ENCODE measurements at places on chromosomes 6 and 20.

DNA sequence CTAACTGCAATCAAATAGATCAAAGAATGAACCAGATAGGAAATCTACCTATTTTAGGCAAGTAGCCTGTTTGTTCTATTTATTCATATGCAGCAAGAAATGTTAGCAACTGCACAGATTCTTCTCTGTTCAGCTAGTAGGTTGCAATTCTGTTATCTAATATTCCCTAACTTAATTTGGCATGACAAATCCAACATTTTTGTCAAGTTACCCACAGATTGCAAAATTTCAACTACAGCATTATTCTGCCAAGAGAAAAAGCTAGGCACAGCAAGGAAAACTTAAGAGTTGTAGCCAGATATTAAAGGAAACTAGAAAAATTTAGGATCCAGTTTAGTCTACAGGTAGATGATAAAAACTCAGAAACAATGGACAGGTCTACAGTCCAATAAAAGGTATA, 104.4 kb upstream of the SYNCRIP start:
- DNase-seq, result no peak

DNA sequence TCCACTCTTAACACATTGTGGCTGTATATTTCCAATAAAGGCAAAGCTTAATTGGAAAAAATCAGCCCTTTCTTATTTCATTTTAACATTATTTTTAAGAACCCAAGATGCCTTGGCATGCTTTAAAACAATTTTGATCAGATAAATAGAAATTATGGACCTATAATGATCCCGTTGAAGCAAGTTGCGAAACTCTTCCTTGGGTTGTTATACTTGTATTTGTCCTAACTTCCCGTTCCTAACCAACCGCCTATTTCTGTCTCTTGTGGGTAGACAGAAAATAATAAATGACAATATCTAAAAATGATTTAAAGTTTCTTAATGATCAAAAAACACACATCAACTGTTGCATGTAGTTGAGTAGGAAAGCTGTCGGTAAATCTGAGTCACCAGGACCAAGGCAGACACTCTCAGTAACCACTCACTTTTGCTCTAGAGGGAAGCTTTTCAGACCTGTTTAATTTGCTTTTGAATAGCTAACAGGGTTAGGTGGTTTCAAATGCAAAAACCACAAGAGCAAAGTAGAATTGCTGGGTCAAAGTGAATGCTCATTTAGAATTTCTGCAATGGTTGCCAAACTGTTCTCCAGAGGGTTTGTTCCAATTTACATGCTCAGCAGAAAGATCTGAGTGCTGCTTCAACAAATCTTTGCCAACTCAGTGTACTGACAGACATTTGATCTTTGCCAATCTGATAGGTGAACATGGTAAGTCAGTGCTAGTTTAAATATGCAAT, 34.2 kb upstream of the KCNK5 start:
- no peak for DNase-seq

DNA sequence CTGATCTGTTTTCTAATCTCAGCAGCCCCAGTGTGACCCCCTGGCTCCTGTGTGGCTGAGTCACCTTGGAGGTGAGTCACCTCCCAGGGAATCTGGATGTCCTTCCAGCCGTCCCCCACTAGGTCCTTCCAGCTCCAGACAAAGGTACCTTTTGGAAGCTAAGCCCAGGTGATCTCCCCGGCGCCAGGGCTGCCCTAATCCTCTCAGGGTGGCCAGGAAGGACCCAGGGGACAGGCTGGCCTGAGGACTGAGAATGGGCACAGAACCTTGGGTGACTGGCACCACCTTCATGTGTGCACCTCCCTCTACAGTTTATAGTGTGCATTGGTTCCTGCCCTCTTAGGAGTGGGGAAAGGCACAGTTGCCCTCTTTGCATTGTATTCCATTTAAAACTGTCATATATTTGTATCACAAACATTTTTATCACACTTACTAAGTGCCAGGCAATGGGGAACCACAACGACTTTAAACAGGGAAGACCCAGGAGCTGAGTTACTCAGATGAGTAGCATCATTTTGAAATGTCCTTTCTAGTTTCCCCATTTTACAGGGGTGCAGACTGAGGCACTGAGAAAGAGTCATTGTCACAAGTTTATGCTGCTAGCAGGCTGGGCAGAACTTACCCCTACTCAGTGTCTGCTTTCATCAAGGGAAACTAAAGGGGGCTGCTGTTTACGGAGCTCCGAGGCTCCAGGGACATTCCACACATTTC, 2.6 kb upstream of the BPIFB4 start:
- no peak for DNase-seq

DNA sequence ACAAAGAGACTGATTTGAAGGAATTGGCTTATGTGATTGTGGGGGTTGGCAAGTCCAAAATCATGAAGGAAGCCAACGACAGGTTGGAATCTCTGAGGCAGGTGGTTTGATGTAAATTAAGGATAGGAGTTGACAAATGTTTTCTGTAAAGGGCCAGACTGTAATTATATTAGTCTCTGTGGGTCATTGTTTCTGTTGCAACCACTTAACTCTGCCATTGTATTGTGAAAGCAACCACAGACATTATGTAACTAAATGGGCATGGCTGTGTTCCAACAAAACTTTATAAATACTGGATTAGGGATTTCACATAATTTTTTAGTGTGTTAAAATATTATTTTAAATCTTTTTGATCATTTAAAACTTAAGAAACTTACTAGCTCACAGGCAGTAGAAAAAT, 199.2 kb upstream of the MYLIP start:
- no peak for DNase-seq

DNA sequence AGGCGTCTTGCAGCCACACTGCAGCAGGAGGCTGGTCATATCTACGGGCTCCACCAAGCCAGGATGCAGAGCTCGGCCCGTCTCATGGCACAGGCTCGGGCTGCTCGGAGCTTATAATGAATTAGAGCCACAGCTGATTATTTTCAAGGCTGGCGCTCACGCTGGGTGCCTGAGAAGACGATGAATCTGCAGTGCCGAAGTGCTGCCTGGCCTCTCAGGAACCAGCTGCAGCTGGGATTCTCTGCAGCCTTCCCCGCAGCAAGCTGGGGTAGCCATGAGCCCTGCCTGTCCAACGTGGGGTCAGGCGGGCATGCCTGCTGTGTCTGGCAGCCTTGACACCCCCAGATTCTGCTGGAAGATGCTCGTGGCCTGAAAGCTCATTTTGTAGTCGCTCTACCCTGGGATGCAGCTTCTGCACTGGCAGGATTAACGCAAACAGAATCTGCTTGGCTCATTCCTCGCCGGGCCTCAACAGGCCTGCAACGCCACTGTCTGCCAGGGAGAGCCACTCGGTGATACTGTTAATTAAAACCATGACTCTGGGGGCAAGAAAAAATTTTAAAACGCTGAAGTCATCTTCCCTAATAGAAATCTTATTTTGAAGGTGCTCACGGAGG, 104.3 kb downstream of the CDH26 start:
- DNase-seq, result no peak

- DNase-seq, result no peak
Measured at GRCh38 chr20:18790787-18791186, 22.8 kb upstream of the SCP2D1 start.

GRCh38 chr20:18057994-18058349, 256 bp upstream of the OVOL2 start:
- DNase-seq, result peak; percentile 74

- no peak for DNase-seq
Measured at GRCh38 chr6:166567107-166567506, 19.4 kb downstream of the RAMACL start.

GRCh38 chr20:651713-652614, 1.0 kb downstream of the SRXN1 start:
- DNase-seq, result peak; percentile 21

- no peak for DNase-seq
Measured at GRCh38 chr6:150301846-150302519, 66.8 kb upstream of the IYD start.

DNA sequence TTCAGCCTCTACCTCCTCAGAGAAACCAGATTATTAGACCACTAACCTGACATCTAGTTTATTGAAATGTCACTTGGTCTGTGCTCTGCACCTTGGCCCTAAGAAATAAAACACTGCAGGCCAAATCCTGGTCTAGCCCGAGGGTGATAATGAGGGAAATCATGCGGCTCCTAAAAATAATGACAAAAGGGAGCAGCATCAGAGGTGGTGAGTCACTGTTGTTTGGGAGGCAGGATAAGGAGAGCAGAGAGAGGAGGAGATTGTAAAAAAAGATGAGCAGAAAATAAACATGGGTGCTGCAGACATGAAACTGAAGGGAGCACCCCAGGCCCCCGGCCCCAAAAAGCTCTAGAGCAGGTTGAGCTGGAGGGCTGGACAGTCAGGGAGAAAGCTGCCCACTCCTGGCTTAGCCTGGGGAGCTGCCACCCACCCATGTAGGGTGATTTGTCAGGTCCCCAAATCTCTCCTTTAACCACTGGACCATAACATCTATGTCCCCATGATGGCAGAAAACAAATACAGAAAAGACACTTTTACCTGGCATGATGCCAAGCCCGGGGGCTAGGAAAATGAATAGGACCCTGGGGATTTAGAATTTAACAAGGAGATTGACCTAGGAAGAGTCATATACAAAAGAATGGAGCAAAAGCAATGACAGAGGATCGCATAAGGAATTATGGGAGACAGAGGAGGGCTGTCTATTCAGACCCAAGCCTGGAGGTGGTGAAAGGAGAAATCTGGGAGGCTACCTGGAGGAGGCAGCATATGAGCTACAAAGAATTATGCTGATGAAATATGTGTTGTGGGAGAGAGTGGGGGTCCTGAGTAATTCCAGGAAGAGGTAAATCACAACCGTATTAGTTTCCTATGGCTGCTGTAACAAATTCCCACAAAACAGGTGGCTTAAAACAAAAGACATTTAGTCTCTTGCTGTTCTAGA, 103.7 kb downstream of the SNAP25 start:
- DNase-seq, result peak; percentile 75

DNA sequence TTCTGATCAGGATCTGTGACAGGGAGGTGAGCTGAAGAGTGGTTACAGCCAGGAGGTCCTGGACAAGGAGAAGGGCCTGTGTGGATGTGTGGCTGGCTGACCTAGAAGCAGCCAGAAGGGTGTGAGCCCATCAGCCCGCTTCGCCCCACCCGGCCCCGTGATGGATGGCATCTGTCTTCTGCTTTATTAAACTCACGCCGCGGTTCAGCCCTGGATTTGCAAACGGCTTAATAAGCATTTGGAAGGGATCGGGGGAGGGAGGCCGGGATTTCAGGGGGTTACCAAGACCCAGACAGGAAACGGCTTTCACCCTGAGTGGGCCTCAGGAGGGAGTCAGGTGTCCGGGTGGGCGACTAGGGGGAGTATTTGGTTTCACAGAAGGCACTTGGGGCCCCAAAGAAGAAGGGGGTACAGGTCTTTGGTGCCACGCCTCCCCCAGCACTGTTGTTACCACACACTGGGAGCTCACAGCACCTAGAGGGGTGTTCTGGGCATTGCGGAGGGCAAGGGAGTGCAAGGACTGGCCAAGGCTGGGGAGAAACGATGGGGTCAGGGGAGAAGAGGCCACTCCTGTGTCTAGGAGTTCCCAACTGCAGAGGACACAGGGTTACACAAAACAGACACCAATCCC, 53.8 kb upstream of the FOXP4 start:
- no peak for DNase-seq

- DNase-seq, result no peak
Measured at GRCh38 chr6:143221698-143222097, 161.0 kb downstream of the AIG1 start.

DNA sequence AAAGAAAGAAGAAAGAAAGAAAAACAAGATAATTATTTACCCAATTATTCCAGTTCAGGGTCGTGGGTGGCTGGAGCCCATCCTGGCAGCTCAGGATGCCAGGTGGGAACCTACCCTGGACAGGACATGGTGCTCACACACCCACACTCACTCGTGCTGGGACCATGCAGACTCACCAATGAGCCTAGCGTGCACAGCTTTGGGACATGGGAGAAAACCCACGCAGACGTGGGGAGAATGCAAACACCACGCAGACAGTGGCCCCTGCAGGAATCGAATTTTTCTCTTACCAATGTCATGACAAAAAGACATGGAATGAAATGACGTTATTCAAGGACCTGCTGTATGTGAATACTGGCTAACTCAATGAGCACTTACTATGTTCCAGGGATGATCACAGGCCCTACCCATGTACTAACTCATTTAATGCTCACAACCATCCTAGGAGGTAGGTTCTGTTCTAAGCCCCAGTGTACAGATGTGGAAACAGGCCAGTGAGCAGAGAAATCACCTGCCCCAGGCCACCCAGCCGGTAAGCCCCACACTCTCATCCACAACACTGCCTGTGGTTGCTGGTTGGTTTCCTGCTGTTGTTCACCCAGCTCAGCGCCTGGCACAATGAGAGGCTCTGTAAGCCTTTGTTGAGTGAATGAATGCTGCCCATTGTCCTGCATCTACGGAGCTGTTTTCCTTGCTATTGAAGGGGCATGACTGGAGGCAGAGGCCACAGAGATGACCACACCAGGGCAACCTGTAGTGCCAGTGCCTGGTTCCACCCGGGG, 6.8 kb upstream of the PI16 start:
- DNase-seq, result no peak

DNA sequence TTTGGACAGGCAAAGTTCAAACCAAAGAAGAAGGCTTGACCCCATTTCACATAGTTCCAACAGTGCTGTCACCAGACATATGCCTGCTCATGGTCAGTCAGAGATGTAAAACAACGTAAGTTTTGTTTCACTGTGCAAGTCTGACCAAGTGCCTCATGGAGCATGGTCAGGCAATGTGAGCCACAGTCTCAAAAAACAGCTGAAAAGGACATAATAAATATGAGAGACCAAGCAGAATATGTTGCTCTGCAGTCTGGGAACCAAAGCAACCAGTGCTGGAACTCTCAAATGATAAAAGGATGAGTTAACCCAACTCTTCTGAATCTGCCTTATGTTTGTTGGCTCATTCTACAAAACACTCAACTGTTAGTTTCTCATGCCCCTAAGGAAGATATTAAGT, 39.9 kb upstream of the DST start:
- no peak for DNase-seq

DNA sequence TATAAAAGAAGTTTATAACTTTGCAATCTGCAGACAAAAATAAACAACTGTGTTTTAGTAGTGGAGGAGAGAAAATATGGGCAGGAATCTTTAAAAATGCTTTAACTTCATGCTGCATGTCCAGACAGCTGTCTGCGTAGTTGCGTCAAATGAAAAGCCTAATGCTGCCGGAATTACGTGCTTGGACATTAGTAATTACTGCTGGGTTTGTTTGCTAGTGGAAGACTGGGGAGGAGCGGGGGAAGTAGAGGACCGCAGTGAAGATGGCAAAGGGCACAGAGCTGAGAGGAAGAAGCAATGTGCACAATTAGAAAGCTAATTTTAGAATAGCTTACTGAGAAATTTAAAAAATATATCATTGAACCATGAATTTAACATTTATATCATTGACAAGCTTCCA, 2.4 kb downstream of the SNAP25 start:
- peak; percentile 51 for DNase-seq

GRCh38 chr6:157038610-157039009, 261.4 kb downstream of the ARID1B start:
- DNase-seq, result no peak

DNA sequence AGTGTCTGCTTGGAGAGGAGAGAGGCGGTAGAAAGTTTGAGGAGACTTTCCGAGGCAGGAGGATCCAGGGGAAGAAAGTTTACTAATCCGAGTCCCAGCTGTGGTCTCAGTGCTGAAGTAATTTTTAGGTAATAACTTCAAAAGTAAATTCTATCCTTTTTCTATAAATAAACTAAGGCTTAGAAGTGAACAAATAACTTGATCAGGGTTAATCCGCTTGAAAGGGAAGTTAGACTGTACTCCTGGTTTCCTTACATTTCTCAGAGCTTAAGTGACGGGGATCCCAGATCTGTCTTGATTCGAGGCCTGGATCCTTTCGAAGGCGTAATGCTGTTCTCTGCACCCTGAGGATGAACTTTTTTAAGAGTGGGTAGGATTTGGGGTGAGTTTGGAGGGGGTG, 2.6 kb downstream of the STK35 start:
- no peak for DNase-seq
